SHP77 (cell line): ENCODE measurements at places on chromosomes 3 and 15.

GRCh38 chr3:111735243-111735758, 123.8 kb upstream of the PHLDB2 start:
- DNase-seq: no peak

- DNase-seq: no peak
These were observed 321.8 kb downstream of the FEZF2 start for GRCh38 chr3:62051506-62051905.

DNA sequence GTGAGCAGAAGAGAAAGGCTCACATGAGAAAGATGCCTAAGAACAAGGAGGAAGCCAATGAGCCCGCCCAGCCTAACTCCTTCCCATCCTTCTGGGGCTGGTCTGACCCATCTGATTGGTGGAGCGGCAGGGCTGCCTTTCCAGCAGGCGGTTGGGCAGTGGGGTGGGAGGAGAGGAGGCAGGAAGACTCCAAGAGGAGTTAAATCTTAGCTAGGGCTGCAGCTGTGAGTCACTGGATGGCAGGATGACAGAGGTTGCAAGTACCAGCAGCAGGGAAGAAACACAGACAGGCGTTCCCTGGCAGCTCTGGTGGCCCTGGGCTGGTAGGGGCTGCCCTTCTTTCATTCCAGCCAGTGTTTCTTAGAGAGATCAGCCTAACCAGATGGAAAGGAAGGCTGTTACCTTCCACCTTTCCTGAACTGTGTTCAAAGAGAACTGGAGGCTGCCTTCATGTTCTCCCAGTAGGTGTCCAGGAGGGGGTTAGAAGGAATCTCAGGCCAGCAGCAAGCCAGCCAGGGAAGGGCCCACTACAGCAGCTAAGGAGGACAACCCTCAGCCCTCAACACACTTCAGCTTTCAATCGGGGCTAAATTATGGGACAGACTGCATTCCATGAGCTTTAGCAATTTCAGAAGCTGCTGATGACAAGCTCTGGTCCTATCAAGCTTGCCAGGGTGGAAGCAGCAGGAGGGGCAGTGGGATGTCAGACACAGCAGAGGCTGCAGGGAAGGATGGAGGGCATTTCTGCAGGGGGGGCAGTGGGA, 50.3 kb downstream of the CHSY1 start:
- DNase-seq: no peak

DNA sequence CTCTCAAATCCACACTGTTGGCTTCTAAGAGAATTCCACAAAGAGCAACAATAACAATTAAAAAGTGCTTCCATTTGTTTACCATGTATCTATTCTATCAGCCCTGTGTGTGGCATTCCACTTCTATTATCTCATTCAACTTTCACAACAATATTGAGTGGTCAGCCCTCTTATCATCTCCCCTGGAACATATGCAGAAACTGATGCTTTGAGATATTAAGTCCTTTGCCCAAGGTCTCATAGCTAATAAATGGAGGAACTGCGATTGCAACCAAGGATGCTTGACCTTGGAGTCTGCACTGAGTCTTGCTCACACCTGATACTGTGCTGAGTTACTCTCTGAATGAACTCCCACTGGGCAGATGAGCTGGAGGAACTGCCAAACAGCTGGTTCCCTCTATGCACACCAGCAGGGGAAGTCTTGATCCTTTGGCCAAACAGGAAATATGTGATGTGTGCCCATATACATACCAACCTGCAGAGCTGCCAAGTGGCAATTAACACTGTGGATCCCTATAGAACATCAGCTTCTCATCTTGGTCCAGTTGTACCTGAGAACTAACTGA, 144.7 kb upstream of the WNT5A start:
- no peak for DNase-seq
